Activated T-cell treated with anti-CD3 and anti-CD28 coated beads, Interleukin-2, amount 50 U/mL, for 1 hour (primary cell): ENCODE measurements at places on chromosomes 6 and 20.

- DNase-seq: no peak
These were observed 195.6 kb downstream of the PREX1 start for GRCh38 chr20:48632017-48632824.

DNA sequence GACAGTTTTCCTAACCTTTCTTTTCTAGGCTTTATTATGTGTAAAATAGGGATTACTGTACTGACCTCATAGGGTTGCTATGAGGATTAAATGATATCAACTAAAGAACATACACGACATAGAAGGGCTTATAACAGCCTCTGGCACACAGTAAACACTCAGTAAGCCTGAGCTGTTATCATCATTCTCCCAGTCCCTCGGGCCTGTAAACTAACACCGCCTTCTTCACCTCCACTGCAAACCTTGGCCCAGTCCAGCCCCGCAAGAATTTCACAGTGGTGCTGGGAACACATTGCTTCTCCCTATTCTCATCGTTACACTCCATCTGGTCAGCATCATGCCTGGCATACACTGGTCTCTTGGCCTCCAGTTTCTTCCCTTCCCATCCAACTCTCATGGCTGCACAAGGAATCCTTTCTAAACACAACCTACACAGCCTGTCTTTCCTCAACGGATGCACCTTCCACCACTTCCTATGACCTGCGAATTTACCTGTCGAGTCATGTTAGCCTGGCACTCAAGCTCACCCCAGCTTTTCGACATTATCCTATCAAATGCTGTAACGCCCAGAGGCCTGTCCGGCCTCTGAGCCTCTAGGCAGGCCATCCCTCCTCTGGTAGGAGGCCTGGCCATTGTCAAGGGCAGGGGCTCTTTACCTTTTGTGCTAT lies 92.1 kb downstream of the FYN start:
- no peak for DNase-seq

DNA sequence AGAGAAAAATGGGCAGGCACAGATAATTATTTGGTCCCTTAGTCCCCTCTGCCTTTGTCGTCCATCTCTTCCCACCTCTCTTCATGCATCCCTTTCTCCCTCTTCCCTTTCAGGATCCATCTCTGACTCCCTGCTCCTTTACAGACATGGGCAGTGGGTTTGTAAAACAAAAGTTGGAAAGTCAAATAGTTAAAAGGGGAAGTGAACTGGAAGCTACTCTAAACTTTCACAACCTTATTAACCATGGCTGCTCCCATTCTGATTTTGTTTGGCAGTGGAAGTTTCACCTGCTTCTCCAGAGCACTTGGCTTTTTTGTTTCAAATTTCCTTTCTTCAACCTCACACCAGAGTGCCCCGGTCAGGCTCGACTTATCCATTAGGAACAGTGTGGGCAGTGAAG lies 1.2 kb downstream of the HLA-DQA2 start:
- DNase-seq: no peak

- DNase-seq: no peak
These were observed 444.3 kb downstream of the BCKDHB start for GRCh38 chr6:80550748-80551147.

DNA sequence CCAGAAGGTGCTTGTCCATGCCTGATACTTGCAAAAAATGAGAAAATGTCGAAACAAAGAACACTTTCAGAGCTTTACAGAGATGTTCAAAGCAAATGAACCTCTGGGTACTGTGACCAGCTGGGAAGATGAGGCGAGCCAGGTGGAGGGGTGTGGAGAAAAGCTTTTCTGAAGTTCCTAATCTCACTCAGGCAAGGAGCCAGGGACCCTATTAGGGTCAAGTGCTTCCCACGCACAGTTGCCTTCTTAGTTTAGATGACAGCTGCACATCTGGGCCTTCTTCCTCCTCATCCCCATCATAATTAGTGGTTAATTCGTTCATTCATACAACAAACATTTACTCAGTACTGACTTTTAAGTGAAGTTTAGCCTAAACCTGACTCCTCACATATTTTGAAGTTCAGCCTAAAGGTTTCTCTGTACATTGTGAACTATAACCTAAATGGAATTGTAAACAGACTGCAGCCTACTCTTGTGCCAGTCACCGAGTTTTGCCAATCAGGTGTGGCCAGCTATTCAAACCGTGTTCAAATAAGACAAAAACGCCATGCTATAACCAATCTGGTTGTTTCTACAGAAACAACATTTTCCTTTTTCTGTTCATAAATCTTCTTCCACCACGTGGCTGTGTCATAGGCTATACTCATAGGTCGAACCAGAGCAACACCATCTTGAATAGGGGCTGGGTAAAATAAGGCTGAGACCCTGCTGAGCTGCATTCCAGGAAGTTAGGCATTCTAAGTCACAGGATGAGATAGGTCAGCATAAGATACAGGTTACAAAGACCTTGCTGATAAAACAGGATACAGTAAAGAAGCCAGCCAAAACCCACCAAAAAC lies 19.3 kb upstream of the AHCY start:
- DNase-seq: no peak

DNA sequence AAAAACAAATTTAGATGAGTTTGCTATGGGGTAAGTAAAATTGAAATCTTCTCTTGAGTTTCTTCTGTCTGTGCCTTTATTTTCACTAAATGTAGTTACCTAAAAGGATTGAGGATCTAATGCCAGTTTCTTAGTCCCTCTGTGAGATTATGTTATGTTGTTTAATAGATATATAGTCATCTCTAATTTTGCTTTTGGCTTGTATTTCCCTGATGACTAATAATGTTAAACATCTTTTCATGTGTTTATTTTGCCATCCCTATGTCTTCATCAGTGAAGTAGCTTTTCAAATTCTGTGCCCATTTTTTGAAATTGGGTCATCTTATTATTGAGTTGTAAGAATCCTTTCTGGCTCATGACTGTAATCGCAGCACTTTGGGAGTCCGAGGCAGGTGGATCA lies 13.7 kb downstream of the QRSL1 start:
- no peak for DNase-seq

GRCh38 chr20:11922561-11922960 lies 4.9 kb downstream of the BTBD3 start:
- DNase-seq: no peak

- DNase-seq: no peak
These were observed 678.1 kb downstream of the KIF16B start for GRCh38 chr20:15895126-15895525.

DNA sequence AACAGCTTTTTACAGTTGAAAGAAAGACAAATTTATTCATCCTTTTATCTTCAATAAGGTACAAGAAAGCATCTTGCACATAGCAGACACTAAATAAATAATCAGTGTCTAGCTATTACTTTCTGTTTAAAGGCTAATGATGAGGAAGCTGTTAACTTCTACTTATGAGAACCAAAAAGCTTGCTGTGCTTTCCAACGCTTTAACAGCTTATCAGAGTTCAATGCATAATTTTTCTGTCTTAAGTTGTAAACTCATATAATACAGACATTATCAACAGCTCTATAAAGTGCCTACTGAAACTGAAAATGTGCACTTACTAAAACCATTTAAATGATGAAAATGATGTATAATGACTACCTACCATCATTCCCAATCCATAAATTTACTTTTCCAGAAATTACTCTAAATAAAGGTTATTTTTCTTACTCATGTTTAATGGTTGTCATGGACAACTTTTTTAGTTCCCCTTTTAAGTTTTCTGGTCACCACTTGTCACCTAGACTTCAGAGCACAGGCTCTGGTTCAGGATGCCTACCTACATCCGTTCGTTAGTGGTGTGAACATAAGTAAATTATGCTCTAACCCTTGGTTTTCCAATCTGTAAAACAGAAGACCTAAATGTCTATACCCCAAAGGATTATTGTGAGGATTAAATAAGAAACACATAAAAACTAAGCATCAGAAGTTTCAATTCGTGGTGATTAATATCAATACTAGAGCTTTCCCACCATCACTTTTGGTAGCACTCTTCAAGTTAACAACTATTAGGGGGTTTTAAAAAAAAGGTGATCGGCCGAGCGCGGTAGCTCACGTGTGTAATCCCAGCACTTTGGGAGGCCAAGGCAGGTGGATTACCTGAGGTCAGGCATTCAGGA lies 8.0 kb downstream of the PNISR start:
- no peak for DNase-seq

GRCh38 chr6:154543628-154544027 lies 33.1 kb upstream of the CNKSR3 start:
- DNase-seq: no peak

DNA sequence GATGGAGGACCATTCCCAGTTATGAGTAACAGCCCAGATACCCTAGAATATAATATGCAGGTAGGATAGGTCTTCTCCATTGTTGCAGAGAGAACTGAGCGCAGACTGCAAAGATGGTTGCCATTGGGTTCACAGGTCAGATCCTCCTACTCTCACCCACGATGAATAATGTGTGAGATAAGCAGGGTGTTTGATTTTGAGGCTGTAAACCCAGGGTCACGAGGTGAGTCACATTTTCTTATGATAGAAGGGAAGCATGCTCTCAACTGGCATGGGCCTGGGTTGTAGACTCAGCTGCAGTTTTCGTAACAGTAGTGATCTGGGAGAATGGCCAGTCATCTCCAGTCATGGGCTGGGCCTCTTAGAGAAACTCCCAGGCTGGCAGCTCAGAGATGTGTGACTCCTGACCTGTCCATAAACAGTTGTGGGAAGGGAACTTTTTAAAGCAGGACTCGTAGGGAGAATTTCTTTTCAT lies 74.2 kb downstream of the CD164 start:
- DNase-seq: no peak

DNA sequence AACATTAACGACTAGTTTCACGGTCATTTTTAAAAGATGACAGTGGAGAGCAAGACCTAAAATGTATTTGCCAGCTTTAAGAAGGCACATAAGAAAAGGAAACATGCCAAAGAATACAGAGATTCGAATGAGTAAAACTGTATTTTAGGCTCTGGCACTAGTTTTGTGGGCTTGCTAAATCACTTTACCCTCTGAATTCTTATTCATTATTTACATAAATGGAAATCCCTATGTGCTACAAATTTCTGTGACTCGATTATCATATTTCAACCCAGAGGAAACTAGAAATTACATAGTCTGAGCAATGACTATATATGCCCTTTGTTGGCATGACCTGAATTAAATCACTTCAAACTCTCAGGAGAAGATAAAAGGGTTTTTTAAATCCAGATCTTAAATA lies 441.7 kb upstream of the RNF217 start:
- DNase-seq: no peak

DNA sequence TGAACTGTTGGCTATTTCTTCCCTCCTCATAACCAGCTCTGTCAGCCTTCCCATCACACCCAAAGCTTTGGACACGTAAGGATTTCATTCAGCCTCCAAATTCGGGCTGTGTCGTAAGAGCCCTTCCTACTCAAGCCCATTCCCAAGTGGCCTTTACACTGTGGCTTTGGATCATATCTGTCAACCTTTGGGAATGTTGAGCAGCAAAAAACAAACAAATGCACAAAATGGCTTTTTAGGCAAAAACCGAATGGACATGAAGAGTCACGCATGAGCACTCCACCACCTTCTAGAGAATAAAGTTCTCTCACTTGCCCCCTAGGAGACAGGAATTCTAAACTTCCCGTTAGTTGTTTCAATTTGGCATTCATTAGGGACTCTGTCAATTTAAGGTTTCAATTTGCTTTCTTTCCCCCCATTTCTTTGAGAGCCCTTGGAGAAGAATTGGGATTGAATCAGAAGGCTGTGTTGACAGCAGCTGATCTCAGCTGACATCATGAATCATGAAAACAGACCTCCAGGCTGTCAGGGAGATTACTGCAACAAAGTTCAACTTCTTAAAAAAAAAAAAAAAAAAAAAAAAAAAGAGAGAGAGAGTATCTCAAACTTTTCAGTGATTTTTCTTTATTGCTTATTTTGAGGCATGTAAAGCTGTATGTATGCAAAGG lies 110.3 kb downstream of the BCAS1 start:
- DNase-seq: no peak

GRCh38 chr6:137036566-137037300 lies 8.0 kb downstream of the IL20RA start:
- DNase-seq: no peak

DNA sequence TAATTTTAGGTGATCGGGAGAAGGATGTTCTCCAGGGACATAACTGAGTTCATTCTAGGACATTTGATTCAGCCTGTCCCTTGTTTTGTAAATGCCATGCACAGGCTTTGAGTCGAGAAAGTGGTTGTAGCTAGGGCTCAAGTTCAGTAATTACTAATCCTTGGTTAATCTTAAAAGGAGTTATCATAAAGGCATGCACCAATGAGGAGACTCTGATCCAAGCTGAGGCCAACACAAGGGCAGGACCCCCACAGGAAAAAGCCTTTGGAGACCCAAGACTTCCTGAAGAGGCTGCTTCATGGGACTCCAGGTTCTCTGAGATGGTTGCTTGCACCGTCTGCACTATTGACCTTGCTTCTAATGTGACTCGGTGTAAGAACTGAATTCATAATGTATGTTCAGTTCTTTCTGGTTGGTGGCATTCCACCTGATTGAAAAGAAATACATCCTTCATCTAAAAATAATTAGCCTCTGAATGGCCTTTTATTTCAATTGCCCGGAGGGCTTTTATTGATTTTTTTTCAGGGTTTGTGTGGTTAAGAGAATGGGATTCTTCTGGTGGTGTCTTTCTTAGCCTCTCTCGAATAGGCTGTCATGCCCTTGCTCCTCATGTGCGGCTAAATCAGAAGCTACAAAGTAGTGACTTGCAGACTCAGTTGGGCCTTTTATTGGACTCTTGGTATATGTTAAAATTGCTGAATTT lies 201.7 kb upstream of the PLCB4 start:
- no peak for DNase-seq

- no peak for DNase-seq
These were observed 11.4 kb downstream of the GSTA5 start for GRCh38 chr6:52829046-52829817.

GRCh38 chr20:58853976-58854637 lies 1.6 kb downstream of the GNAS start:
- DNase-seq: no peak

GRCh38 chr20:62400021-62400420 lies 7.1 kb downstream of the CABLES2 start:
- no peak for DNase-seq

DNA sequence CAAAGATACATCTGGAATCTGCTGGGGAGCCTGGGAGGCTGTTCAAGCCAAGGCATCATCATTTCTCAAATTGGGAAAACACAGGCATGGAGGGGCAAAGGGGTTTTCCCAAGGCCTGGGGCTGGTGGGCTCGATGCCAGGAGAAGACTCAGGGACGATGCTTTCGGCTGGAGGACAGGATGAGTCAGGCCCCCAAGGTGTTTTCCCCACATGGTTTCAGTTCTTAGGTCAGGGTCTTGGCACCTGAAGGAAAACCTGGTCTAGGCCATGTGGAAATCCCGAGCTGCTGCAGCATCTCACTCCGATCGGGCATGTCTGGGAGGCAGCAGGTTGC lies 348.1 kb downstream of the CDC5L start:
- no peak for DNase-seq

- no peak for DNase-seq
These were observed 131.9 kb downstream of the ERMARD start for GRCh38 chr6:169883316-169883715.
